ENCODE measurements at places on chromosomes 16 and 17.

- DNase-seq = no peak
These were observed 394.9 kb upstream of the SALL1 start for GRCh38 chr16:51545951-51546350.

DNA sequence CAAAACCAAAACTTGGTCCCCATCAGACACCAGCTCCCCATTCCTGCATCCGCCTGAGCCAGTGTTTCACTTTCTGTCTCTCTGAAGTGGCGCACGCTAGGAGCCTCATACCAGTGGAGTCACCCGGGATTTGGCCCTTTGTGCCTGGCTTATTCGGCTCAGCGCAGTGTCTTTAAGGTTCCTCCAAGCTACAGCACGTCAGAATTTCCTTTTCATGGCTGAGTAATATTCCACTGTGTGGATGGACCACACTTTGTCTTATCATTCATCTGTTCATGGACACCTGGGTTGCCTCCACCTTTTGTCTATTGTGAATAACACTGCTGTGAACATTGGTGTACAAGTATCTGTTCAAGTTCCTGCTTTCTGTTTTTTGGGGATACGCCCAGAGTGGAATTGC lies 45.2 kb upstream of the CHMP6 start:
- DNase-seq = no peak

DNA sequence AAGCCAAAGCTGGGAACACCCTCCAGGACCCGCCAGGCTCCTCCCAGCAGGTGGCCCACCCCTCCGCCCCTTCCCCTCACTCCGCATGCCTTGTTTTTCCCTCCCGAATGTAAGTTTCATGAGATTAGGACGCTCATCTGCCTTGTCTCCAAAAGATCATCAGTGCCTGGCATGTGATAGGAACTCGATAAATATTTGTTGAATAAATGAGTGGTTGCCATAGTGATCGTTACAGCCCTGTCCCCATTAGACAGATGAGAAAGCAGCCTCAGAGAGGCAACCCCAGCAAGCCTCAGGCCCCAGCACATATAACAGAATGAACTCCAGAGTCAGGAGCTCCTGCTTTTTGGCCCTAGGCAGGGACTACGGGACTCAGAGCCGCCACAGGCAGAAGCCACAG lies 5.0 kb downstream of the CAMKK1 start:
- DNase-seq = no peak

DNA sequence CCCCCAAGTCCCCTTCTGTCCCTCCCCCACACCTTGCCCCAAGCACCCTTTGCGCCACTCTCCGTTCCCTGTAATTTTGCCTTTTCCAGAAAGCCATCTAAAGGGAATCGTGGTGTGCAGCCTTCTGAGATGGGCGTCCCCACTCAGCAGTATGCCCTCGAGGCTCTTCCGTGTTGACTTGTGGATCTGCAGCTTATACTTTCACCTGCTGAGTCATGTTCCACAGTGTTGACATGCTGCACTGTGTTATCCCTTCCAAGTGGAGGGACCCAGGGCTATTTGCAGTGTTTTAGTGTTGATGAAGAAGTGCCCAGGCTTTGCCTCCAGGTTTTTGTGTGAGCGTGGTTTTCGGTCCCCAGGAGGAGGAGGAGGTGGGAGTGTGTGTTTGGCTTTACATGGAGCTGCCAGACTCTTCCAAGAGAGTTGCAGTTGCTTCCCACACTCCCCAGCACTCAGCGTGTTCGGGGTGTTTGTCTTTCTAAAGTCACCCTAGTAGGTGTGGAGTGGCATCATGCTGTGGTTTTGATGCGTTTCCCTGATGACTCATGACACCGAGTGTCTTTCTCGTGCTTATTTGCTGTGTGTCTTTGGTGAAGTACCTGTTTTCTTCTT lies 32.1 kb upstream of the JPT2 start:
- DNase-seq = no peak

- DNase-seq = no peak
These were observed 5.3 kb downstream of the ANKRD11 start for GRCh38 chr16:89484923-89485679.
